ENCODE measurements at places on chromosomes 1 and 21.

DNA sequence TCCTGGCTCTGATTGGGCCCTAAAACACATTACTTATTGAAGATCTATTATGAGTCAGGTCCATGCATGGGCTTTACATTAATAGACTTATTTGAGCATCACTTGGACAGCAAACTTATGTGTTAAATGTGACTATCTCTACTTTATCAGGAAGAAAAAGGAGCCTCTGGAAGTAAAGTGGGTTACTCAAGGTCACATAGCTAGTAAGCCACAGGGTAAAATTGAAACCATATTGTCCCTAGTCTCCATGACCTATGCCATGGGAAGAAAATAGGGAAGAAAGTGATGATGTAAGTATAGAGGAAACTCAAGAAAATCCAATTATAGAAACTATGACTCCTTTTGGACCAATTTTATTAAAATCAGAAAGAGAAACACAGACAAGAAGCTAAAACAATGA, 555.3 kb downstream of the NUF2 start:
- no peak for DNase-seq

GRCh38 chr1:64047549-64047996, 155.8 kb upstream of the UBE2U start:
- DNase-seq: no peak

DNA sequence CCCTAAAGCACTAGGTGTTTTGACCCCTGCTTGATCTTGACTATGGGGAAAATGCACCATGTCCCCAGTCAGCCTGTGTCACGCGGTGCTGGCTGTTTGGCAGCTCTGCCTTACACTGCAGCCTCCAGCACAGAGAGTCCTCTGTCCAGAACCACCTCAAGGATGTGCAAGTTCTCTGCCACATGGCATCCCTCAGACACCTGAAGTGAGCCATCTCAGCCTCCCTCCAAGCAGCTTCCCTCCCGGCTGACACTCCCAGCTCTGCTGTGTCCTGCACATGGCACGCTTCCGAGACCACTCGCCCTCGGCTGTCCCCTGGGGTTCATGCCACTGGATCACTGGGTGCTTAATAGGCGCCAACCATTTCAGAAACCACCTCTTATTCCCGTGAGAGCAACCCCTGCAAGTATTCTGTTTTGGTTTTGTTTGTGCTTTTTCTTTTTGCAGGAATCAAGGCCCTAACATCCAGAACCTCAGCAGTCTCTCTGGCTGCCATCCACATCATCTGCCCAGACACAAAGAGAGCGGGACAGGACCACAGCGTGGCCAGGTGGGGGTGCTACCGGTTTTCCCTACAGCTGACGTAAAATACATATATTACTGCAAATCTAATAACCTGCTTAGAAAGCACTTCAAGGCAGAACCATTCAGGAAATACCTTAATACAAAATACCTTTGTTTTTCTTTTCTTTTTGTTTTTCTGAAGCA, 45.7 kb downstream of the CAPZB start:
- DNase-seq: no peak

- no peak for DNase-seq
Measured at GRCh38 chr1:26938004-26938658, 16.6 kb downstream of the NUDC start.

GRCh38 chr1:228465571-228466146, 21.5 kb upstream of the RNF187 start:
- DNase-seq: no peak
